IMR-90 (cell line): ENCODE measurements at places on chromosomes 2 and 18.

GRCh38 chr2:233942731-233943130, 25.6 kb downstream of the TRPM8 start:
- DNase-seq, result no peak

- DNase-seq, result peak; percentile 91
These were observed 53.8 kb downstream of the TGOLN2 start for GRCh38 chr2:85273738-85274731.

- no peak for DNase-seq
These were observed 218.1 kb upstream of the SIX2 start for GRCh38 chr2:45227347-45227746.

DNA sequence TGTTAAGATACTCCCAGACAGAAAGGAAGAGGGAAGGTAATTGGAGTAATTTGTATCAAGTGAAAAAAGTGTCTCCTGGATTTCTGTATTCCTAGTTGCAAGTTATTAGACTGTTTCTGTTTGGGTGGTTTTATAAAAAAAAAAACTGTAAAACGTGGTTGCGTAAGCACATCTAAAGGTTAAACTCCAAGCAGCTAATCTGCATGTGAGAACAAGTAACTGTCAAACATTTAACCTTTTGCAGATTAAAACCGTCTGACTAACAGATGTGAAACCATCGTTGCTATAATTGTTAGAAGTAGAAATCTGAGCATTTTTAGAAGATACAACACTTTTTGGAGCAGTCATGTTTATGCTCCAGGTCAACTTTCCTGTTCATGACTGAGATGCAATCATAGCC, 72.3 kb downstream of the AFF3 start:
- DNase-seq, result peak; percentile 53

- DNase-seq, result peak; percentile 73
These were observed 27.5 kb downstream of the SIX2 start for GRCh38 chr2:44981714-44982108.
